ENCODE measurements at places on chromosomes 4 and X. TPM values are rescaled to one million over a fixed set of nuclear protein-coding genes. Genes with fewer than 3 reads are reported as not detected.

DNA sequence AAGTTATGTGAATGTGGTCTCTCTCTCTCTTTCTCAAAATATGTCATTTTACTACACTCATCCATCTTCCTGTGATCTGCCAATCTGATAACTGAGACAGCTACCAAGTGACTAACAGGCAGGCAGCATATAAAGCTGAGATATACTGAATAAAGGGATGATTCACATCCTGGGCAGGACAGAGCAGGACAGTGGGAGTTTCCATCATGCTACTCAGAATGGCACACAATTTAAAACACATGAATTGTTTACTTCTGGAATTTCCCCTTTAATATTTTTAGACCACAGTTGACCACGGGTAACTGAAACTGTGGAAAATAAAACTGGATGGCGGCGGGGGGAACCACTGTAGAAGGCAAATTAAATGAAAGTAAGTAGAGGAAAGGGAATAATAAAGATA lies 58.6 kb upstream of the DCTD start:
- H3K27me3 ChIP-seq: no peaks in the 10 kb centered on the region
- H3K4me1 ChIP-seq: no peaks in the 10 kb centered on the region
- H3K27ac ChIP-seq: no peak overlapping the region

DNA sequence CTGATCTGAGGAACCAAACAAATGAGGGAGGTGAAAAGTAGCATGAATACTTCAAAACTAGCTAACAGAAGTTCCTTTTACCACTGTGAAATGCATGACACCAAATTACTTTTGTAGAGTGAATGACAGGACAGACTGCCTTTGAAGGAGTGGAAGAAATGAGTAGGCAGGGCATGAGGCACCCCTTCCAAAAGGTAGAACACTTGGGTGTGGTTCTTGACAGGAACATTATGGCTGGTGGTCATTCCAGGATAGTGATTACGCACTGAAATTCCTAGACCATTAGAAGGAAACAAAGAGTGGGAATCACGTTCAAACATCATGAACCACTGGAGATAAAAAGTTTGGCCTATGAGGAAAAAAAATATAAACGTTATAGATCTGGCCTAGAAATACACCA lies 4.9 kb downstream of the HUWE1 start:
- H3K36me3 ChIP-seq: no peaks in the 10 kb centered on the region
- H3K4me3 ChIP-seq: no peak overlapping the region
- no peaks in the 10 kb centered on the region for H3K4me1 ChIP-seq

DNA sequence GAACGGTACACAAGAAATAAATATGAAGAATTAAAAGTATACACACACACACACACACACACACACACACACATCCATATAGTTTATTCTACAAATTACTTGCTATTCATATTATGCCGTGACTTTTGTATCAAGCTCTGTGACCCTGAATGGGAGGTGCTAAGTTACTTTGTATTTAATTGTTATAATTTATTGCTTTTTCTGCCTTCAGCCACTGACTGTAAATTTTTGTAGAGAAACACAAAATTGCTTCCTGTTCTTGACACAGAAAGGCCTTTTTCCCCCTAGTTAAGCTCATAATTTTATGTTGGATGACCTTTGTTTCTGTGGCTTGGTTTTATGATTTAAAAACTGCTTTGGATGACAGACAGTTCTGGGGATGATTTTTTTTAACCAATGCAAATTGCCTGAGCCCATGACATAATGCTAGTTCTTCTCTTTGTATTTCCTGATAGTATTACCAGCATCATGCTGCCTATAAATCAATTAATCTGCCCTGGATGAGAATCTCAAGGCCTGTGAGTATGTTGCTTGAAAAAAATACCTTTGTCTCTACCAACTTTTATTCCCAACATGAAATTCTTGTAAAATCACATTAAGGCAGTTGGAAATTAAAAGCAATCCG lies 140.0 kb downstream of the FMR1NB start:
- no peak for DNase-seq
- no peaks in the 10 kb centered on the region for H3K4me1 ChIP-seq
- no peak overlapping the region for H3K27ac ChIP-seq
- H3K36me3 ChIP-seq: no peaks in the 10 kb centered on the region

GRCh38 chr4:107380836-107381438 lies 339.1 kb downstream of the PAPSS1 start:
- no peaks in the 10 kb centered on the region for H3K4me1 ChIP-seq
- no peaks in the 10 kb centered on the region for H3K27me3 ChIP-seq

DNA sequence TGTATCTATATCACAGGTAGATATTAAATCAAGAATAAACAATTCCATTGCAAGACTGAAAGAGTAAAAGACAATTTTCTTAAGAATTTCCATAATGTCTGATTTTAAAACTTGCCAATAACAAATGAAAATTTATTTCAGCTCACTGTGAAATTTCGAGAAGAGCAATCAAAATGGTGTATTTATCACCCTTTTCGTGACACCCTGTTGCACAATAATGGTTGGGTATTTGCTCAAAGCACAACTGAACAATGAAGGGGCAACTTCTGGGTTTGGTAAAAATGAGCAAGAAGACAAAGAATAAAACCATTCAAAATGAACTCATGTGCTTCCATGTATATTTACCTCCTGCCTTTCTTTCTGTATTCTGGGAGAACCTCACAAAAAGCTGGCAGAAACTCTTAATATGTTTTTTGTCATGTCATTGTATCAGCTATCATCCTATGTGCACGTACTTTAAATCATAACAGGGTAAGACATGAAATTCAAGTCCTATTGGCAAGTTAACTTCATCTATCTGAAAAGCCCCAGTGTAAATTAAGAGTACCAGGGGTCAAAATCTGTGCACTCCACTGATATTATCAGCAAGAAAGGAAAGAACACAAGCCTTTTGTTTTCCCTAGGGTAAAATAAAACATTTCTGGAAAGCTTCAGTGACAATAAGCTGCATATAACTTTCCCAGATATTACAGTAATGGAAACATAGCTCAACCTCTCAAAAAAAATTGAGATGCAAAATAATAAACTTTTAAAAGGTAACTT lies 126.9 kb upstream of the CBR4 start:
- H3K4me3 ChIP-seq: no peak overlapping the region
- no peaks in the 10 kb centered on the region for H3K36me3 ChIP-seq
- DNase-seq: no peak
- H3K4me1 ChIP-seq: no peaks in the 10 kb centered on the region
- no peaks in the 10 kb centered on the region for H3K27me3 ChIP-seq

- no peaks in the 10 kb centered on the region for H3K36me3 ChIP-seq
- H3K4me1 ChIP-seq: no peaks in the 10 kb centered on the region
- H3K4me3 ChIP-seq: no peak overlapping the region
- H3K27me3 ChIP-seq: no peaks in the 10 kb centered on the region
- H3K27ac ChIP-seq: no peak overlapping the region
Observed at GRCh38 chrX:13327666-13328065, 7.8 kb upstream of the ATXN3L start.

GRCh38 chr4:80173401-80173800 lies 23.9 kb upstream of the PRDM8 start:
- H3K4me3 ChIP-seq: no peak overlapping the region
- no peaks in the 10 kb centered on the region for H3K36me3 ChIP-seq
- H3K27me3 ChIP-seq: no peaks in the 10 kb centered on the region
- H3K4me1 ChIP-seq: no peaks in the 10 kb centered on the region
- no peak for DNase-seq
- peak overlapping the region; percentile 63 for H3K27ac ChIP-seq

DNA sequence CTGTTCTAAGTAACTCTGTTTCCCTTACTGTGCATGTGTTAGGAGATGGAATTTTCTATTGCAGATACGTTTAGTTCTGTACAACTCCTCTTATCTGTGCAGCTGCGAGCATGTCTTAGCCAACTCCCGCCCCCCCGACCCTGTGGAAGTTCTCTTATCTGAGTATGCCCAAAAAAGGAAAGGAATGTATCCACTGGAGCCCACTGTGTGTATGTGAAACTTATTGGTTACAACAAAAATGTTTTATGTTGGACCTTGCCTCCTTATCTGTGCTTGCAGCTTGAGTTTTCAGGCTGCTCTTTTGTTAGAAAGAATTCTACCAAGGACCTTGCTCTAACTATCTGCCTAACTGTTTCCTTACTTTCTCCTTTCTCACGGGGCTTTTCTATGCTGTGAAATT lies 24.2 kb upstream of the DCAF8L2 start:
- no peaks in the 10 kb centered on the region for H3K36me3 ChIP-seq
- H3K4me3 ChIP-seq: no peak overlapping the region
- H3K27ac ChIP-seq: no peak overlapping the region
- DNase-seq: no peak

- DNase-seq: no peak
- no peaks in the 10 kb centered on the region for H3K27me3 ChIP-seq
- no peaks in the 10 kb centered on the region for H3K36me3 ChIP-seq
Observed at GRCh38 chr4:93469560-93469959, 359.0 kb upstream of the ATOH1 start.

- no peak overlapping the region for H3K27ac ChIP-seq
- H3K4me1 ChIP-seq: no peaks in the 10 kb centered on the region
- no peaks in the 10 kb centered on the region for H3K27me3 ChIP-seq
- no peak overlapping the region for H3K4me3 ChIP-seq
Observed at GRCh38 chr4:88514557-88515511, 8.7 kb downstream of the PYURF start.

DNA sequence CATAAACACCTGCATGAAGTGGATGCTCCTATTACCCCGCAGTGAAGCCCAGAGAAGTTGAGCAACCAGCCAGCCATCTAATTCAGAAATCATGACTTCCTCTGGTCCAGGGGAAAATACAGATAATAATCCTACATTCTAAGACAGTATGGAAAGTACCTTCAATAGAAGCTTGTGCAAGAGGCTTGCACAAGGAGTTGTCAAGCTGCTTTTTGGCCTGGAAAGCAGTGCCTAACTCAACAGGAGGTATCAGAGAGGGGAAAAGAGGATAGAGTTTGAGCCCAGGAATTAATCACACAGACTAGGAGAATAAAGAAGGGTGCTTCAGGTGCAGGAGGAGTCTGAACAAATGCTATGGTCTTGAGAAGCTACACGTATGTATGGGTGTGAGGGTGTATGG lies 26.7 kb downstream of the TMEM192 start:
- DNase-seq: no peak
- no peaks in the 10 kb centered on the region for H3K36me3 ChIP-seq
- no peak overlapping the region for H3K27ac ChIP-seq
- H3K27me3 ChIP-seq: no peaks in the 10 kb centered on the region

- H3K36me3 ChIP-seq: no peaks in the 10 kb centered on the region
- no peak for DNase-seq
- H3K27ac ChIP-seq: no peak overlapping the region
- no peak overlapping the region for H3K4me3 ChIP-seq
- H3K4me1 ChIP-seq: no peaks in the 10 kb centered on the region
- H3K27me3 ChIP-seq: no peaks in the 10 kb centered on the region
Observed at GRCh38 chrX:15873566-15873965, 19.0 kb upstream of the AP1S2 start.

DNA sequence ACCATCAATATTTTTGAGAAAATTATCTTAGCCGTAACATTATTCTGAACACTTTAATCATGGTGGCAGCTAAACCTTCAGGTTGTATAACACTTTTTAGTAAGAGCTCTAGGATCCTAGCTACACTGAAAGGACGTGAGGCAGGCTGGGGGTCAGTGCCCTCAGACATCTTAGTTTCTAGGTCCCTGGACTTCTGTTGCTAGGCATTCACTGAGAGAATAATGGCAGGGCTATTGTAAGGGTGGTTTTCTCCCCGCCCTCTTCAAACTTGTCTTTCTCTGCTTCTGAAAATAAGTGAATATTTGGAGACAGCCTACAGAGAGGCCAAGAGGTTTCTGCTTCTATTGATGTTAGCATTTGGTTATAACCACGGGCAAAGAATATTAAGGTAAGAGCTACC lies 15.4 kb upstream of the MMRN1 start:
- no peak for DNase-seq
- H3K36me3 ChIP-seq: no peaks in the 10 kb centered on the region
- no peak overlapping the region for H3K27ac ChIP-seq
- no peak overlapping the region for H3K4me3 ChIP-seq
- no peaks in the 10 kb centered on the region for H3K27me3 ChIP-seq

DNA sequence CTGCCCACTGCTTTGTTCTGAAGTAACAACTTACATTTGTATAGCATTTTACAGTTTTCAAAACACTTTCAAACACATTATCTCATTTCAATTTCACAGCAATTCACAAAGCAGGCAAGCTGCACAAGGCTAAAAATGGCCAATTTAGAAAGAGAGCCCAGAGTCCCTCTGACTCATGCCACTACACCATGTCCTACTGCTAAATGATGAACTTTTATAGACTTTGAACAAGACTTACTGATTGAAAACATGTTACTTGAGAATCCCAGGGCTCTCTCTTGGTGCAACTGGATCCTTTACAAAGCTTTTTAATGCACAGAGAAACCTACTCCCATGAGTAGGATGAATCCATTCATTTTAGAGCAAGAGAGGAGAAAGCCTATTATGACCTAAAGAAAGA lies 5.8 kb upstream of the G3BP2 start:
- H3K27me3 ChIP-seq: no peaks in the 10 kb centered on the region
- no peak for DNase-seq
- no peak overlapping the region for H3K27ac ChIP-seq
- no peaks in the 10 kb centered on the region for H3K36me3 ChIP-seq
- no peak overlapping the region for H3K4me3 ChIP-seq

DNA sequence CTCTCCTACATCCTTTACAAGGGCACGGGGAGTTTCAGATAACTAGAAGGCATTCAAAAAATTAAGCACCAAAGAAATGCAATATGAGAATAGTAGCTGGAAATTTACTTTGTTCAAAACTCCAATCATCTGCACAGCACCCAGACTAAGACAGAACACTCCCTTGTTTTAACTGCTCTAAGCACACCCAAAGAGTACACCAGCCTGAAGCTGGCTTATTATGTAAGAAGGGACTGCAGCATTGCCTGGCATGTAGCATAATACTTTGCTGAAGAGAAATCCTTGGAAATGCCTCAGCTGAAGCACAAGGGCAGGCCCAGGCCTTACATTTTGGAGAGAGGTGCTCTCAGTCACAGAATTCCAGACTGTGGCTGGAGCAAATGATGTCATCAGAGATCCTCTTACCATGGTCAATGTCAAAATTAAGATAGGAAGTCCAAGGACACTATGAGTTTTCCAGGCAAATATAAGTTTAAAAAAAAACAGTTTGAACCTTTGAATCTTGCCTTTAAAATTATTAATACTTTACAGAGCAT lies 14.8 kb downstream of the ARHGEF6 start:
- no peak overlapping the region for H3K4me3 ChIP-seq
- no peak overlapping the region for H3K27ac ChIP-seq
- no peaks in the 10 kb centered on the region for H3K4me1 ChIP-seq
- no peak for DNase-seq
- H3K27me3 ChIP-seq: peaks cover 6% of the 10 kb centered on the region

- no peak for DNase-seq
- H3K36me3 ChIP-seq: no peaks in the 10 kb centered on the region
- H3K4me3 ChIP-seq: no peak overlapping the region
- no peaks in the 10 kb centered on the region for H3K4me1 ChIP-seq
- no peaks in the 10 kb centered on the region for H3K27me3 ChIP-seq
Observed at GRCh38 chr4:96955226-96955625, 1115.3 kb downstream of the PDHA2 start.

- H3K4me3 ChIP-seq: no peak overlapping the region
- H3K4me1 ChIP-seq: no peaks in the 10 kb centered on the region
- no peak for DNase-seq
- H3K27ac ChIP-seq: no peak overlapping the region
Observed at GRCh38 chr4:89434364-89434988, 126.9 kb upstream of the GPRIN3 start.

Gene IRF2
- total RNA-seq: 61.9 TPM

Gene IRS4
- total RNA-seq: 0.07 TPM

Gene CABS1
- not detected for total RNA-seq

Gene GAB1
- total RNA-seq: 48.9 TPM

Gene ARHGAP6
- total RNA-seq: 5.0 TPM

Gene HPGD
- total RNA-seq: 159 TPM

Gene NIPAL1
- 47.9 TPM for total RNA-seq

Gene C4orf54
- total RNA-seq: not detected

Gene TDO2
- total RNA-seq: 0.27 TPM

Gene ADGRA3
- 34.8 TPM for total RNA-seq
